ENCODE measurements at places on chromosomes 2 and 18. TPM values are rescaled to one million over a fixed set of nuclear protein-coding genes. Genes with fewer than 3 reads are reported as not detected.

The TEX44 gene
- total RNA-seq: not detected

The TRIM54 gene
- total RNA-seq: not detected

The RAPGEF4 gene
- 0.91 TPM for total RNA-seq

The SERPINB12 gene
- total RNA-seq: not detected

The IL18R1 gene
- total RNA-seq: not detected
